Motor neuron (in vitro differentiated cells): ENCODE measurements at places on chromosomes 2 and 18. TPM values are rescaled to one million over a fixed set of nuclear protein-coding genes. Genes with fewer than 3 reads are reported as not detected.

DNA sequence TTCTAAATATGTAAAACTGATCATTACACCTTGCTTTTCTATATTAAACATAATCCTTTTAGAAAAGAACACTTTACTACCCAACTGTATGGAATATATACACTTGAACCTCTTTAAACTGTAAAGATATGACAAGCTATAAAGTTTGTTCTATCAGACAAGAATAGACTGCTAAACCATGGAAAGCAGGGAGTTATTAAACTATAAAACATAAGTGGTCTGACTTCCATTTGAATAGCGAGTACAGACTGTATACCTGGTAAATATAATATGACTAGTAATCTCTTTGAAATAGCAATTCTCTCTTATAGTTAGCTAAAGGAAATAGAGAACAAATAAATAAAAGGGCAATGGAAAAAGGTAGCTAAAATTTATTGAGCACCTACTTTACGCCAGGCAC, 125.7 kb downstream of the PRKRA start:
- no peak for ATAC-seq

GRCh38 chr18:58378411-58379379, 250.2 kb downstream of the ALPK2 start:
- no peak for ATAC-seq

DNA sequence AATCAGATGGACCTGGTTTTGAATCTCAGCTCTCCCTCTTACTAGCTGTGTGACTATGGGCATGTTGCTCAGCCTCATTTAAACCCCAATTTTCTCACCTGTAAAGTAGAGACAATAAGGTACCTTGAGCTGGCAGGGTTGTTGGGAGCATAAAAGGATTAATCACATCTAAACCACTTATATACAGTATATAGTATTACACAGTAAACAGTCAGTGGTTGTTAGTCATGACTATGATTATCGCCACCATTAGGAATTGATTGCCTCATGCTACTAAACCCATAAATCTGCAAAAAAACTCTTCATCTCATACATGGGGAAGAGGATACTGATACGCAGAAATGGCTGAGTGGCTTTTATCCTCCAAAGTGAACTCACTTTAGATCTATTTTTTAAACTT, 65.8 kb downstream of the INO80D start:
- no peak for ATAC-seq

DNA sequence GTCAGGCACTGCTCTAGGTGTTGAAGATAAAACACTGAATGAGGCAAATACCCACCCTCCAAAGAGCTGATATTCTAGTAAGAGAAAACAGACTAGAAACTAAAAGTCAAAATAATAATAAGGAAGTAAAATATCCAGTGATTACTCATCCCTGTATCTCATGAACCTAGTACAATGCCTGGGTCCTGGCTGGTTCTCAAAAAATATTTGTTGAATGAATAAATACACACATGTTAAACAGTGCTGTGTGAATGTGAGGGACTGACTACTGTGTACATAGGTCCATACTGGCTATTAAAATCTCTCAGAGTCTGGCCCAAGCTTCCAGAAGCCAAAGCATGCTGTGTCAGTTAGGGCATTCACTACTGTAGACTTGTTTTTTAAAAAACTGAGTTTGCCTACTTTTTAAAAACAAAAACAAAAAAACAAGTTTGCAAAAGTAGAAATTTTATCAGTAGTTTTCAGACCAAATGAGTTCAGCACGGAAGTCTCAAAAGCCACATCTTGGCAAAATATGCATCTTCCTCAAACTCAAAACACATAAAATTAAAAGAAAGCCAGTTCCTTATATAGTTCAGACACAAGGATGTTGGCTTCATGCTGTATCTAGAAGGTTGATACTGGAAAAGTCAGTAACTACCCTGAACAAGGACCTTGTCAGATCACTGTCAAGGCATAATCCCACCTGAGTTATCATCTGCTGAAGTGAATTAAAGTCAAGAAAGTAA, 136.2 kb downstream of the THADA start:
- no peak for ATAC-seq

- ATAC-seq = no peak
Observed at GRCh38 chr2:204251158-204251997, 293.9 kb upstream of the PARD3B start.

DNA sequence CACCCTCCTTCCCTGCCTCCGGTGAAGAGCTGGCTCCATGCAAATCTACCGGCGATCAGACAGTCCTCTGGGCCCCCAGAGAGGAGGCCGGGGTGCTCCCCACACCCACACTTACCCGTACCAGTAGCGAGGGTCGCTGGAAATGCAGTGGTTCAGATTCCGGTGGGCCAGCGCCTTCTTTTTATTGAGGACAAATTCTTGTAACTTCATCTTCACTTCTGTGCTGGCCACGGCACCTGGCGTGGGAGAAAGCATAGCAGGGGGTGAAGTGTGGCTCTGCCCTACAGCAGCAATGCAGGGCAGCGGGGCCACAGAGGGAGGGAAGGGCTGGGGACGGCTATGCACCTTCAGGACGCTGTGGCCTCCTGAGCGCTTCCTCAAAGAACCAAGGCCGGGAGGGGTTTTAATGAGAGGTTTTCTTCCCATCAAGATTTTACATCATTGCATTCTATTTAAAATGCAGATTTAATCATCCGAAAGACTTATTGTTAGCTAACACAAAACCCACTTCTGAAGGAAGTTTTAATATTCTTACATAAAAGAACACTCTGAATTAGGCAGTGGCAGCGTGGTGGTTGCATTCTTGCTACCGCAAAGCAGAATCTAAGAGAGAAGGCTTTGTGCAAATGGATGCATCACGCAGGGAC, 237.0 kb downstream of the HDAC4 start:
- peak; percentile 52 for ATAC-seq

- peak; percentile 84 for ATAC-seq
Observed at GRCh38 chr2:26457251-26457666, 20.7 kb downstream of the OTOF start.

GRCh38 chr2:119311371-119311770, 55.3 kb downstream of the C2orf76 start:
- ATAC-seq = no peak

The MBD5 gene
- total RNA-seq = 16.5 and 20.2 TPM in 2 replicates
